ENCODE measurements at places on chromosomes 13 and 19. TPM values are rescaled to one million over a fixed set of nuclear protein-coding genes. Genes with fewer than 3 reads are reported as not detected.

- no peak for DNase-seq
These were observed 7.6 kb downstream of the PRR36 start for GRCh38 chr19:7866399-7867091.

DNA sequence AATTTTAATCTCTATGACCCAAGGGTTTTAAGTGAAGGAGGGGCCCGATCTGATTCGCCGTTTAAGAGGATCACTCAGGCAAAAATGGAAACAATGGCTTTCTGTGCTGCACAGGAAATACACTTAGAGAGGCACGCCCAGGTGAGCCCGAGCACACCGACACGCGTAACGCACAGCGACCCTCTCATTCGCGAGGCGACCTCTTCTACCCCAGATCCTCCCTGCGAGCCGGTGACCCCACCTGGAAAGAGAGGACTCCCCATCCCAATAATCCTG lies 216 bp downstream of the SH2D3A start:
- DNase-seq = no peak

DNA sequence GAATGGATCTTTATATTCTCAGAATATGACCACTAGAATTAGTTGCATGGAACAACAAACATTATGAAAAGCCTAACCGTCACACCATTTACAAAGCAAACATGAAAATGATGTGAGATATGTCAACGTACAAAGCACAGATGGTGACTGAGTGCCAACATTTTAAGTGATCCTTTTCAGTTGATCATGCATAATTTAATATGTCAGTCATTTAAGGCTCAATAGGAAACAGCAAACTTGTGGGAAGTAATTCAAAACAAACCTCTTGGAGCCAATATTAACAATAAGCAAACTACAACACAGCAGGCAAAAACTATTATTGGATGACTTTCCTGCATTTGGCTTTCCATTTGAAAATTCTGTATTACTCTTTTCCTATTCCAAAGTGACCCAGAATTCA lies 277.6 kb downstream of the SLITRK6 start:
- no peak for DNase-seq

- no peak for DNase-seq
These were observed 6.6 kb upstream of the SOX1 start for GRCh38 chr13:112060282-112060830.

DNA sequence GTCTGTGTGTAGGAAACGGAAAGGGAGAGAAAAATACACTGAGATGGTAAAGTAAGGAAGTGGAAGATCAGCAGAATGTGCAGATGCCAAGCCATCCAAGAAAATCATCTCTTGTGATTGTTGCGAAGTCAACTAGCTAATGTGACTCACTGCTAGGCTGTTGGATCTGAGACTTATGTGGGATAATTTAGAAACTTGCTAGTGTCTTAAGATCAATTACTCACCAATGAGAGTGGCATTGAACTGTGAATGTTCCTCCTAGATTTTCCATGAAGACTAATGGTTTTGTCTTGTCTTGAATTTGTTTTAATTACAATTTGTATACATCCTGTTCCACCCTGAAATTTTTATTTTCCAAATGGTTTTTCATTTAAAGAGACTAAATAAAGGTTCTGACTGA lies 771.6 kb downstream of the EFNB2 start:
- no peak for DNase-seq

DNA sequence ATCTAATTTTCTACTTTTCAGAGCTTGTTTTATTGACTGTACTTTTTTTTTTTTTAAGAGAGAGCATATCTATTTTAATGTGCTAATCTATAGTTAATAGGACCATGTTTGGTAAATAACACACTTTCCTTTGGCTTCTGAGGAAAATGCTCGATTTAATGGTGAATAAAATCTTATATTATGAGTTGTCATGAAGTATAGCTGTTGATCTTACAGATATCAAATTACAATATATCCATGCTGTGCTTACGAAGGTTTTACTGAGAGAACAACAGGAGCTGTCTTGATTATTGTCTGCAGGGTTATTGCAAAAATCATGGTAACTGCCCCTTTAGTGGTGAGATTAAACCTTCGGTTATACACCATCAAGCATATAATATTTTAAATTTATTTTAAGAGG lies 29.6 kb downstream of the URI1 start:
- no peak for DNase-seq

DNA sequence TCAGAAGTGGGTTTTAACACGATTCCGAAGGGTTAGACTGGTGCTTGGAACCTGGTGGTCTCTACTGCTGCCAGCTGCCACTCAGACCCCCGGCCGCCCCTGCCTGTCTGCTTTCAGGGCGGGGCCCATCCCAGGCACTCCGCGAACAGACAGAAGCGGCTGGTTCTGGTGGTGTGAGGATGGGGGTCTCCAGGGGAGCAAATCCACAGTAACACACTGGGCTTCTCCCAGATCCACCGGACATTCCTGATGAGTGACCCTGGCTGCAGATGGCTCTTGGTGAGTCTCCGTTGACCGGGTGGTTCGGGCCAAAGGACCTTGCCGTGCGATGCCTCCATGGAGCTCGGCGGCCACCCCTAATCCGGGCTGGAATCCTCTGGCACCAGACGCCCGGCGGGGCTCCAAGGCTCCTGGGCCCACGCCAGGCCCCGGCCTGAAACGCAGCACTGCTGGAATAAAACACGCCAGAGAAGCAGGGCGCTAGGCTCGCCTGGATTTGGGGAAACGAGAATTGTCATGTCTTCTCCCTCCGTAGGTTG lies 2.1 kb upstream of the PTBP1 start:
- DNase-seq = no peak

The NANOS3 gene
- 0.89 TPM for total RNA-seq

The IFNL2 gene
- not detected for total RNA-seq

DNA sequence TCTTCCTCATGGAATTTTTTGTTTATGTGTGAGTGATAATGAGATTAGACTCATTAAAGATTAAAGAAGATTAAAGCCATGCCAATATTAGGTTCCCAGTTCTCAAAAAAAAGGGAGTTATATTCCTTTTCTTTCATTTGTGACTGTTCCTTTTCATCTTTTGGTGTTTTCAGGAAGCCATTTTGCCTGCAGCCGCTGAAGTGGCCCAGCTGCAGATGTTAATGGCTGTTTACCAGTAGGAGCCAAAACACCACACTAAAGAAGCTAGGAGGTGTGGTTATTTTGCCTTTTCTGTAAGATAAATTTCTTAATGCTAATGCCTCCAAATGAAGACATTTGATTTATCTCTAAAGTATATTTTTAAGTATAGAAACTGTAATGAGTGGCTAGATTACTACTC lies 36.3 kb downstream of the ITGBL1 start:
- DNase-seq = no peak

GRCh38 chr13:44198826-44199225 lies 174.8 kb upstream of the SERP2 start:
- DNase-seq = no peak

The GSX1 gene
- not detected for total RNA-seq

The ODAD3 gene
- total RNA-seq = 2.1 TPM

The PTGER1 gene
- total RNA-seq = 0.76 TPM

GRCh38 chr19:43452582-43452981 lies 12.8 kb downstream of the LYPD3 start:
- DNase-seq = no peak

DNA sequence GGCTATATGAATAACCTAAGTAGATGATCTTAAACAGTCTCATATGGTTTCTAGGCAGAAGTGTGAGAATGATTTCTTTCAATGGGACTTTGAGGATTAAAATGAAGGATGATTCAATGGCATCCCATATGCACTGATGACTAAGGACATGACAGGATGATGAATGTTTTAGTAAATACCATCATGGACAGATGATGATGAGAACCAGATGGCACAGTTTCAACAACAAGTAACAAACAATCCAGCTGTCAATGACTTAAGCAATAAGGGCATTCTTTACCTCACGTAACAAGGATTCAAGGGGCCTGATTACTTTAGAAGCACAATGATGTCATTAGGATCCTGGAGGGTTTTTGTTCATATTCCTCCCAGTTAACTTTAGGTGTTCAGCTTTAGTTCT lies 2678.4 kb downstream of the PCDH9 start:
- no peak for DNase-seq

DNA sequence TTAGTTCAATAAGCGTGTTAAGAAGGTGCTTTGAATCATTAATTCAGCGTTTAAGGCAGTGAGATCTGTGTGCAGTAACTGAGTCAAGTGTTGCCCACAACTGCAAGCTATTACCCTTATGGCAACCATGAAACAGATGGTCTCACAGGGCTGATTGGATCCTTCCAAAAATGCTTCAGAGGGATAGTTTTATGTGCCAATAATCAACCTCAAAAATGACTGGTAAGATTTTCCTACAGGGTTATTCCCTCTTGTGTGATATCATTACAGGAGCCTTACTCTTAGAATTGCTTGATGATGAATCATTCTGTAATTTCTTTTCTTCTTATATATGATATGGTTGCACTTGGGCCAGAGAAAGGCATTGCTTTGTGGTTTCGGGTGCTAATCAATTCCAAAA lies 1299.2 kb upstream of the ATXN8OS start:
- no peak for DNase-seq

The MYO1F gene
- total RNA-seq = 161 TPM
